ENCODE measurements at places on chromosomes 4 and X.

- no peak for DNase-seq
Measured at GRCh38 chr4:37068580-37068979, 176.0 kb upstream of the NWD2 start.

DNA sequence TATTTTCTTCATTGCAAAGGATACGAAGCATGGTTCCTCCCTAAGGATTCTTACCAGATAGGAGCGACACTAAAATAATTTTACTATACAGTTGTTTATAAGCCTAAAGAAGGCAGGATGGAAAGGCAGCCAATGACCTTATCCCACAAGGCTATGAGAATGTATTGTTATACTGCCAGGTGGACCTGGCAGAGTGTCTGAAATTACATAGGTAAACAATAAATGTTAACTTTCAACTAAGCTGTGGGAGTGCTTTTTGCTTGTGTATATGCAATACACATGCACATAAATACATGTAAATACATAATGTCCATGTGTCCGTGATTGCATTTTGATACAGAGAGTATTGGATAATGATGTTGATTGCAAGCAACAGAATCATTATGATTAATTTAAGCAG, 850.6 kb downstream of the CENPC start:
- no peak for DNase-seq

GRCh38 chr4:10024303-10024702, 3.0 kb upstream of the SLC2A9 start:
- DNase-seq, result no peak

GRCh38 chr4:10694828-10695209, 10.3 kb upstream of the CLNK start:
- DNase-seq, result no peak

- peak; percentile 38 for DNase-seq
Measured at GRCh38 chr4:15003401-15003890, 1.2 kb downstream of the CPEB2 start.

GRCh38 chrX:13046141-13046855, 1.9 kb upstream of the FAM9C start:
- no peak for DNase-seq

- no peak for DNase-seq
Measured at GRCh38 chrX:51435101-51435500, 61.3 kb downstream of the NUDT11 start.

- peak; percentile 78 for DNase-seq
Measured at GRCh38 chrX:21972721-21973120, 32.2 kb downstream of the SMS start.

All from LHCN-M2 (cell line).